IMR-90 (cell line): ENCODE measurements at places on chromosomes 2 and 18. TPM values are rescaled to one million over a fixed set of nuclear protein-coding genes. Genes with fewer than 3 reads are reported as not detected.
A peak's percentile ranks its signal among the peaks of the same experiment; 100 is the strongest.

The UGT1A9 gene
- not detected in 2 replicates for total RNA-seq

The AOX1 gene
- total RNA-seq: 57.2 and 59.9 TPM in 2 replicates

The GAL3ST2 gene
- total RNA-seq: not detected in 2 replicates

DNA sequence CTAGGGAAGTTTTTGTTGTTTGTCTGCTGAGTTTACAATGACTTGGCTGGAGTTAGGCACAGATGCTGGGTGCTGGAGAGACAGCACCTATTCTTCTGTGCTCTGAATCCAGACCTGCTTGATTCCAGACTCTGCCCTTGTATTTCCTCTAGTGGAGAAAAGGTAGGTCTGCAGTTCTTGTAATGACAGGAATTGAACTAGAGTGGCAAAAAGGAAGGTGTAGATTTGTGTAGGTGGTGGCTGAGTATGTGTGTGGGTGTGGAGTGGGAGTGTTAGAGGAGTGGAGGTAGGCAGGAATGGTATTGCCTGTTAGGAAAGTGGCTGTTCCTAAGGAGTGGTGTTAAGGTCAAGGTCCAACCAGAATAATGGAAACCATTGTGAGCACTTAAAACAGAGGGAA lies 71.9 kb upstream of the LYPD6 start:
- no peak for DNase-seq

- DNase-seq: peak; percentile 56
These were observed 16.5 kb downstream of the SUMO1 start for GRCh38 chr2:202221873-202222272.

- peak; percentile 31 for DNase-seq
These were observed 146.0 kb upstream of the SOX11 start for GRCh38 chr2:5546181-5546580.
